ENCODE measurements at places on chromosomes 5 and 9. TPM values are rescaled to one million over a fixed set of nuclear protein-coding genes. Genes with fewer than 3 reads are reported as not detected.

DMRT2 gene
- 21.1 TPM for total RNA-seq

TPM2 gene
- total RNA-seq, result 454 TPM

ZNF169 gene
- total RNA-seq, result 2.7 TPM

FOXD4 gene
- 0.37 TPM for total RNA-seq

EGFLAM gene
- total RNA-seq, result 5.3 TPM

MEIKIN gene
- total RNA-seq, result not detected

CDKN2B gene
- total RNA-seq, result not detected

KIF20A gene
- 61.7 TPM for total RNA-seq

FCN2 gene
- not detected for total RNA-seq

CDH18 gene
- total RNA-seq, result 0.30 TPM

OGN gene
- not detected for total RNA-seq

SHOC1 gene
- 0.08 TPM for total RNA-seq

SHISAL2B gene
- not detected for total RNA-seq

CDX1 gene
- total RNA-seq, result not detected

CCDC187 gene
- total RNA-seq, result under 0.01 TPM

NTRK2 gene
- 0.64 TPM for total RNA-seq

WDR31 gene
- total RNA-seq, result 1.2 TPM

CRB2 gene
- total RNA-seq, result not detected

SPOCK1 gene
- 84.4 TPM for total RNA-seq

GTF3C5 gene
- 101 TPM for total RNA-seq

TIMD4 gene
- total RNA-seq, result not detected

WWC1 gene
- 4.7 TPM for total RNA-seq

CDH6 gene
- total RNA-seq, result 1.8 TPM

RARS1 gene
- 205 TPM for total RNA-seq

CCDC180 gene
- 5.4 TPM for total RNA-seq

PCDHB3 gene
- 0.26 TPM for total RNA-seq

GNA14 gene
- not detected for total RNA-seq

TLR4 gene
- 24.3 TPM for total RNA-seq

RALGPS1 gene
- total RNA-seq, result 3.2 TPM

AQP7 gene
- total RNA-seq, result not detected
